ENCODE measurements at places on chromosomes 12 and 14.

DNA sequence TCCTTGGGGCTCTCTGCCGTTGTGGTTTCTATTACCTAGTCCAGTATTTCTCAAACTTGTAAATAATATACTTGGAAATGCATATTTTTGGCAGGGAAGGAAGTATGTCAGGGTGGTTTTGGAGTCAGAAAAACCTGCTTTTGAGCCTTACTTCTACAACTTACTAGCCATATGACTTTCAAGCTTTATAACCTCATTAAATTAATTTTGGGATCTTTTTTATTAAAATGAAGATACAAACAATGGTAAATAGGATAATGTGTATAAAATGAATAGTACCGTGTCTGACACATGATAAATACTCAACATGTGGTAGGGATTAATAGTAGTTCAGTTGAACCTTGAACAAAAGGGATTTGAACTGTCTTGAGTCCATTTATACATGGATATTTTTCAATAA lies 406.3 kb downstream of the ATP23 start:
- no peak for DNase-seq

- DNase-seq = no peak
Observed at GRCh38 chr12:70049596-70050360, 193.5 kb upstream of the CNOT2 start.

DNA sequence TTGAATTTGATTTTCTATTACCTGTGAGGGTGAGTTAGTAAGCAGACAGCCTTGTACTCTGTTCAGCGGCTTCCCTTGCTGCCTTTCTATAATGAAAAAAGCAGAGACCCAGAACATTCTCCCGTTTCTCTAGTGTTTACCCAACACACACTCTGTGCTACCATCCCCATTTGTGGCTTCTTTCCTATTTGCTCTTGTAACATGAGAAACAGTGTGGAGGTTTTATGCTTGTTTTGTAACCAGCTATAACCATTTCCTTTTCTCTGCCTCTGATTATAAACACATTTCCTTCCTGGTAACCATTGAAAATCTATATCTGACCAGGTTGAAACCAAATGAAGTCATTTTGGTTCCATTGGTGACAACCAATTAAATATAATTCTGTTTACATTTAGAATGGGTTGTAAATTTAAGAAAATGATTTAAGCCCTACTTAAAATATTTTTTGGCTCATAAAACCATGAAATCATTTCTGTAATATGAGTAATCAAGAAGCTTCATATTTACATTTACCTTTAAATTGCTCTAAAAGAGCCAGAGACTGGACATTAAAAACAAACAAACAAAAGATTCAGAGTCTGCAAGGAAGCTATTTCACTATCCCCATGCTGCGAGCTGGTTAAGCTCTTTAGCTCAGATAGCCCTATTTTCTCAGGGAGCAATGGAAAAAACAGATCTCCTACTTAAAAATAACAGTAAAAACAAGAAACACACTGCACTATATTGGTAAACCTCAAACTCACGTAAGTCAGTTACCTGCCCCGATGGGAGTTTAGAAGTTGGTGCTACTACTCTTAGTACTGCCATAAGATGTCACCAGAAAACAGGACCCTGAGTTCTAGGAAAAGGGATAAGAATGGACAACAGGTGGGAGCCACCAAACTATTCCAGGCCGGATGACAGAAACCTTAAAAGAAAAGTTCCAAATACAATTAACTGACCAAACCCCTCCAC lies 206.5 kb upstream of the EEA1 start:
- DNase-seq = no peak

DNA sequence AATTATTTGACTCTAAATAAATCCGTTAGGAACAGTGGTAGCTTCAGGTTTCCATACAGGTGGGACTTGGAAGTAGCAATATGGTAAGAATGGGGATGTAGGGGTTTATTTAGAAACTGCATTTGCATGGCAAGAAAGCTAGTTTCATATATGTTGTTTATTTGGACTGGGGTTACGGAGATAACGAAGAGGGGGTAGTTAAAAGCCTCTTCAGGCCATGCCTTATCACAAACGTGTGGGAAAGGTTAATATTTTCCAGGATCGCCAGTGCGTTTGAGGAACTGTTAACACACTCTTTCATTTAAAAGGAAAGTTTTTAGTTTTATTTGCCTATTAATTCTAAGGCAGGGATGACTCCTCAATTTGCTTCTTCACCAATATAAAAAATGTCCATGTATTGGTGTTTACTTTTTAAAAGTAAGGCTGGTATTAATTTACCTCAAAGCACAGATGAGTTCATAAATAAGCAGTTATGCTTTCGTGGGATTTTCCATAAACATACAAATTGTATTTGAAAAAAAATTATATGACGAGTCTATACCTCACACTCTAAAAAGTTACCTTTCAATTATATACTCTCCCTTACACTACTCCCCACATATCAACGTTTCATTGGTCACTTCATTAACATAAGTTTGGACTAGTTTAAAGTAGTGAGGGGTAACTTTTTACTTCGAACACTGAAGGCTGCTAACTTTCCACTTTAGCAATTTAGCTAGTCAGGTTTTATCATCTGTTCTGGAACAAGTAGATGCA lies 814 bp downstream of the RAB2B start:
- DNase-seq = no peak

GRCh38 chr14:75299576-75299975 lies 20.9 kb downstream of the FOS start:
- DNase-seq = no peak

- no peak for DNase-seq
Observed at GRCh38 chr14:20477211-20477876, 8.1 kb downstream of the PNP start.

DNA sequence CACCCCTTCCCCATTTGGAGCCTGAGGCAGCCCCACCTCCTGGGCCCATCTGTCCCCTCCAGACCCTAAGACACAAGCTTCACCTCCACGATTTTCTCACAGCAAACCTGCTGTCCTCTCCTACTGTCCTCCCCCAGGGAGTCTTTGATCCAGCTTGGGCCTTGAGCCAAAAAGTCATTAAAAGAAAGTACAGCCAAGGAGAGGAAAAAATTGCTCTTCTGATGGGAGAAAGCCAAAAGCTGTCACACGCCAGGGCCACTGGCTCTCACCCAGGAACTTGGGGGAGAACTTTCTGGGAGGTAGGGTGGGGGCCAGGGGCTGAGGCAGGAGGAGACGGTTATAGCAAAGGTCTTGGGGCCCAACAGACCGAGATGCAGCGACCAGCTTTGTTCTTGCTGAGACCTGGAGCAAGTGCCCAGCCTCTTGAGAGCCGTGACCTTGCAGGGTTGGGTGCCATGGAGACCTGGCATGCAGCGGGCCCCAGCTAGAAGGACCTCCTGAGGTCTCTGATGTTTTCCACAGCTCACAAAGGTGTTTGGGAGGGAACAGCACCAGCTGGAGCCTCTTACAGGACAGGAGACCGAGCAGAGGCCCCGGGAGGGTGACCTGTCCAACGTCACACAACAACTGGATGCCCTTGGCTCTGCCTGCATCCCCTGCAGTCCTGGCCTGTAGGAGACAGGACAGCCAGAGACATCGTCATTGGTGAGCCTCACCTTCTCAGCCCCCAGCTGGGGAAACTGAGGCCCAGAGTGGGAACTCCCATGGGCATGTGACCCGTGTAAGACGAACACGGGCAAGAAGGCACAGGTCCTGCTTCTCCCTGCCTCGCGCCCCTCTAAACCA lies 124.5 kb downstream of the CALM1 start:
- no peak for DNase-seq

GRCh38 chr12:120368789-120369602 lies at the start of gene MSI1:
Gene MSI1, minus strand, starts transcription at chr12:120369164. Its CDS starts 73 bp downstream, at chr12:120369091.
- DNase-seq = no peak

All from stimulated activated CD4-positive, alpha-beta T cell treated with anti-CD3 and anti-CD28 coated beads, Interleukin-1b, Interleukin-23, amount 100 ng/mL, for 24 hours (primary cell).